Type B pancreatic cell (in vitro differentiated cells): ENCODE measurements at places on chromosomes 2 and 18.

DNA sequence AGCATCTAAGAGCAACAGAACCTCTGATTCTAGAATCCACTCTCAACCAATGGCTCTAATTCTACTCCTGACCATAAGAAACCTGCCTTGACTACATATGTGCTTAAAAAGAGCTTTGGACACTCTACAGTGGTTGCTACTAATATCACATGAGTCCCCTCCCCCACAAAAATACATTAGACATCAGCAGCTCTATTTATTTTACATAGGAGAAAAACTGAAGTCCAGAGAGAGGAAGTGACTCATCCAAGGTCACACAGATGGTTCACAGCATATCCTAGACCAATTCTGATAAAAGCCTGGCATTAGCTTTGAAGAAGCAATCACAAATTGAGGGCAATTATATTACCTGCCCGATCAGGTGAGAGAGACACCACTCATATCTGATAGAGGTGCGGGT is 49.8 kb downstream of the ALK start:
- H3K4me3 ChIP-seq, result no peak overlapping the region
- no peak for DNase-seq
- H3K27ac ChIP-seq, result no peak overlapping the region
- no peaks in the 10 kb centered on the region for H3K27me3 ChIP-seq
- no peaks in the 10 kb centered on the region for H3K36me3 ChIP-seq

DNA sequence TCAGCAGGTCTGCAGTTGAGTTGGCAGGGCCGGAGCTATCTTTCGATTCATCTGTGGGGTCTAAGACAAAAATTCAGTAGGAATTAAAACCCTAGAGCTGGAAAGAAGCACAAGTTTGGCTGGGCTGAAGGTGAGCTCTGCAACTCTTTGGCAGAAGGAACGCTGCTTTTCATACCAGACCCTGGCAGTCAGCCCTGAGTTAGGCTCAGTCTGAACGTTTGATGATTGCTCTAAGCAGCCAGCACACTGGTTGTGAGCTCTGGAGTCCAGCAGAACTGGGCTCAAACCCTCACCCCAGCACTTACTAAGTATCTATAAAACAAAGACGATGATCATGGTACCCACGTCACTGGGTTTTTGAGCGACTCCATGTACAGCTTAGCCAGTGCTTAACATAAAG is 192.5 kb downstream of the TNS1 start:
- H3K27me3 ChIP-seq, result no peaks in the 10 kb centered on the region
- H3K36me3 ChIP-seq, result peaks cover 48% of the 10 kb centered on the region
- no peak overlapping the region for H3K4me3 ChIP-seq
- H3K4me1 ChIP-seq, result peaks cover 13% of the 10 kb centered on the region

GRCh38 chr2:170145191-170145590 is 32.8 kb upstream of the MYO3B start:
- no peak for DNase-seq
- H3K27ac ChIP-seq, result no peak overlapping the region
- peaks cover 17% of the 10 kb centered on the region for H3K4me1 ChIP-seq
- H3K27me3 ChIP-seq, result peaks cover 4% of the 10 kb centered on the region

DNA sequence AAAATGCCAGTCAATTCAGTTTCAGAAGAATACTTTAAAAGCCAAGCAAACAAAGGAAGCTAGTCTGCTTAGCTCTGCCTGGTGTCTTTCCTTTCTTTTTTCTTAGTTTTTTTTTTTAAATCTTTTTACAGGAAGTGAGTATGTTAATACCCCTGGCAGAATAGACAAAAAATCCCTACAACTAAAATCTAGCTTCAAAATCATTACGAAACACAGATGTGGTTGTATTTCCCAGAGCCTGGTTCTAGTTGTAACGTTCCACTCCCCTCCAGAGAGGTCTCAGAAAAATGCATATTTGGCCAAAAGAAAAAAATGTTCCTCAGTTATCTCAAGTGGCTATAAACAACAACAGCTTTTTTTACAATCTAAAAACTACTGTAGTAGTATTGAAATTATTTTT is 202.1 kb upstream of the RND3 start:
- H3K36me3 ChIP-seq, result no peaks in the 10 kb centered on the region
- no peak for DNase-seq
- peaks cover 5% of the 10 kb centered on the region for H3K27me3 ChIP-seq
- no peak overlapping the region for H3K27ac ChIP-seq

DNA sequence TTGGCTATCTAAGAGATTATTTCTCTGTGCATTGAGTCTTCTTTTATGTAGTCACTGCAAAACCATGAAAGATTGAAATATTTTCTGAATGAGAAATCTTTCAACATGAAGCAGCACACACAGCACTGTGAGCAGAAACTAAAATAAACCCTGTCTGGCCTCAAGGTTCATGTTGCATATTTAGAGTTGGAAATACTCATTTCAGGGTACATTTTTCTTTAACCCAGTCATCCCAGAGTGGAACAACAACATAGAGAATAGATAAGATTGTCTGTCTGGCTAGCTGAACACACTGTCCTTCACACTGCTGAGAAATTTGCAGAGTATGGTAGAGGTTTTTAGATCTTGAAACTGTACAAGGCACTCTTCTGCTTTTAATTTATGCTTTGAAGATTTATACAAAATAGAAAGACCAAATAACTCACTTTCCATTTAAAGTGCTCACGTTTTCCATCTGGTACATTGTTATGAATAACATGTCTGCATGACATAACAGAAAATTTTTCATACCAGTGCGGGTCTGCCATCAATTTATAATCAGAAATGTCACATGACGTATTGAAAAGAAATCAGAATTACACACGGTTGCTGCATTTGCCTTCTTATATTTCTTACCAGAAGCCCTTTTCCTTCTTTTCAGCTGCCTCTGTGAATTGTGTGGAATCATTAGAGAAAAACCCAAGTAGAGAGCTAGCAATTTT is 25.0 kb upstream of the FN1 start:
- H3K4me1 ChIP-seq, result peaks cover 16% of the 10 kb centered on the region
- H3K27ac ChIP-seq, result no peak overlapping the region
- DNase-seq, result no peak

DNA sequence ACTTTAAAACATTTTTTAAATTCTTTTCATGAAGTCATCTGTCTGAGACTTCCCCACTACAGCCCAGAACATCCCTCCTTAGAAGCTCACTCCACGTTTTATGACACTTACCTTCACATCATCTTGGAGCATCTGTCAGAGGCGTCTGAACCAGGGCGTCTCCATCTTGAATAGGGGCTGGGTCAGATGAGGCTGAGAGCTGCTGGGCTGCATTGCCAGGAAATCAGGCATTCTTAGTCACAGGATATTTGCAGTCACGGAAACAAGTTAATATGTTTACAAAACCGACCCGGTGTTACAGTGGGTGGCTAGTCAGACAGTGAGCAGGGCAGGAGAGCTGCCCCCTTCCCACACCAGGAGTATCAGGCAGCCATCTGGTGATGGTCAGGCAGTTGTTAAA is 456.5 kb downstream of the FBXO15 start:
- DNase-seq, result no peak
- H3K4me3 ChIP-seq, result no peak overlapping the region
- H3K4me1 ChIP-seq, result peaks cover 26% of the 10 kb centered on the region
- no peak overlapping the region for H3K27ac ChIP-seq
- H3K36me3 ChIP-seq, result no peaks in the 10 kb centered on the region

DNA sequence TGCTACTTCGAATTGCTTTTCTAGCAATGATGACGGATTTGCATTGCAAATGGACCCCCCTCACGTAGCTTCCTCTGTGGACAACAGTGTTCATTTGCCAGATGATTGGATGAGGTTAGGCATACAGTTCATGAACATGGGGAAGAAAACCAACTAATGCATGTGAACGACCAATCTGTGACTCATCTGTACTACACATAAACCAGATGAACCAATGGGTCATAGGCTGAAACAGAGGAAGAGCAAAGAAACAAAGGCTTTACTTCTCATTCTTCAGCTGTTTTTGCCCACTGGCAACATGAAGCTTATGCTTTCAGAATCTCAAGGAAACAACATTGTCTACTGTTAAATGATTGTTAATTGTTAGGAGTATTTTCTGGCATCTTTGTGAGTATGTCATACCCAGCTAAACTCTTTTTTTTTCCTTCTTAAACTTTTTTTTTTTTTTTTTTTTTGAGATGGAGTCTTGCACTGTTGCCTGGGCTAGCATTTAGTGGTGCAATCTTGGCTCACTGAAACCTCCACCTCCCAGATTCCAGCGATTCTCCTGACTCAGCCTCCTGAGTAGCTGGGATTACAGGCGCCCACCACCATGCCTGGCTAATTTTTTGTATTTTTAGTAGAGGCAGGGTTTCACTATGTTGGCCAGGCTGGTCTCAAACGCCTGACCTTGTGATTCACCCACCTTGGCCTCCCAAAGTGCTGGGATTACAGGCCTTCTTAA is 35.5 kb downstream of the EFEMP1 start:
- peak overlapping the region; percentile 33 for H3K4me3 ChIP-seq
- no peak for DNase-seq
- no peak overlapping the region for H3K27ac ChIP-seq
- H3K27me3 ChIP-seq, result no peaks in the 10 kb centered on the region
- peaks cover 7% of the 10 kb centered on the region for H3K36me3 ChIP-seq

GRCh38 chr2:110980339-110981062 is 140.2 kb upstream of the BCL2L11 start:
- H3K4me1 ChIP-seq, result peaks cover 4% of the 10 kb centered on the region
- no peaks in the 10 kb centered on the region for H3K27me3 ChIP-seq
- H3K36me3 ChIP-seq, result no peaks in the 10 kb centered on the region
- no peak for DNase-seq
- no peak overlapping the region for H3K4me3 ChIP-seq
- H3K27ac ChIP-seq, result no peak overlapping the region

DNA sequence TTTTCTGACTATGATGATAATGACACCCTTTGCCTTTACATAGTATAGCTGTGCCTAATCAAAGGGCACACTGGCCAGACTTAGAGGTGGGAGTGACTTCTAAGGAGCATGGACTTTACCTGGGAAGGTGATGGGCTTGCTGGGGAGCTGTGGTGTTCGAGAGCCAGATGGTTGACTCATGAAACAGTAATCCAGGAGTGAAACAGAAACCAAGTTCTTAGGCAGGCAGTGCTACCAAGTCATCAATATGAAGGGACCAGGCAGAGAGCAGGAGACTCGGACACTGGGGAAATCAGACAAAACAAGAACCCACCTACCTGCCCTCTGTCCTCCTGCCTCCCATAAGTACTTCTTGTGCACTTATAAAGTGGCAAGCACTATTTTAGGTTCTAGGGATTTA is 430.4 kb downstream of the DLGAP1 start:
- no peak overlapping the region for H3K4me3 ChIP-seq
- DNase-seq, result no peak
- no peaks in the 10 kb centered on the region for H3K4me1 ChIP-seq
- H3K27ac ChIP-seq, result no peak overlapping the region

DNA sequence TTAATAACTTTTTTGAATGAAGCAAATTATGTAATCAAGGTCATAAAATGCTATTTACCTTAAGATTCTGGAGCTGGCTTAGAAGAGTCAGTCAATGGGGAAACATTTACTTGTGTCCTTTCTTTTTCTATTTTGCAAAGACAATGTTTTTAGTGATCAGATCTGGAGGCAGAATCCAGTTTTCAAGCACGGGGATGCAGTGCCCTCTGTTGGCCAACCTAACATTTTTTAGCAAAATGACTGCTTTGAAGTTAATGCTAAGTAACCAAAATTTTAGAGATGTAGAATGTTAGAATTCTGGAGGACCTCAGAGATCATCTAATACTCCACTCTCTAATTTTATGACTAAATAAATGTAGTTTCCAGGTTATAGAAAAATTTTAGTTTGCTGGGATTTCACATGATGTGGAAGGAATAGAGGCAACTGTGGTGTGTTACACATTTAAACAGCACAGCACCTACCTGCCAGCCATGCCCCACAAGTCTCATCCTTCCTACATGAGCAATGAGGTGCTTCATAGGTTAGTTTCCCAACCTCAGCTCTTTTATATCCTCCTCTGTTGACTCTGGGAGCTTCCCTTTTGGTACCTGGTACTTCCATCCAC is 23.6 kb upstream of the SLC9A4 start:
- DNase-seq, result no peak
- peaks cover 6% of the 10 kb centered on the region for H3K27me3 ChIP-seq
- no peak overlapping the region for H3K4me3 ChIP-seq
- H3K4me1 ChIP-seq, result no peaks in the 10 kb centered on the region
- H3K36me3 ChIP-seq, result no peaks in the 10 kb centered on the region

- H3K4me1 ChIP-seq, result peaks cover under 1% of the 10 kb centered on the region
- H3K27ac ChIP-seq, result no peak overlapping the region
- H3K36me3 ChIP-seq, result peaks cover 4% of the 10 kb centered on the region
- H3K27me3 ChIP-seq, result no peaks in the 10 kb centered on the region
These were observed 85.2 kb downstream of the NDUFA10 start for GRCh38 chr2:239939736-239940483.

DNA sequence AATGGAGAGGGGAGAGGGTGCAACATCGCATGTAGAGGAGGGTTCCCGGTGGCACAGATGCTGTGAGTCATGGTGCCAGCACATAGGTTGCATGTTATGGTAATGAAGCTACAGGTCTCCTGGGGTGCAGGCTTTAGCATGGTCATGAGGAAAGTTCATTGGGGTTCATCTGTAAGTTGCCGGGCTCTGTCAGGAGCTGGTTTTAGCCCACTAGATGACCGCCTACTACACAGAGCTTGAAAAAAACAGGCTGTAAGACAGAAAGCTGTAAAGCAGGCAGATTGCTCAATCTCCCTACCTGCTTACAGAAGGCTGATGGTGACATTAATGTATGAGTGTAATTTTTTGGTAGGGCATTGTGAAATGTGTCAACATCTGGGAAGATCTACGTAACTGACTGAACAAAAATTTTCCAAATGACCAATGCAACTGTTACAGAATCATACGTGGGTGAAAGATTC is 23.9 kb downstream of the DYSF start:
- no peaks in the 10 kb centered on the region for H3K36me3 ChIP-seq
- no peaks in the 10 kb centered on the region for H3K27me3 ChIP-seq
- H3K4me1 ChIP-seq, result no peaks in the 10 kb centered on the region
- H3K27ac ChIP-seq, result no peak overlapping the region
- no peak for DNase-seq

DNA sequence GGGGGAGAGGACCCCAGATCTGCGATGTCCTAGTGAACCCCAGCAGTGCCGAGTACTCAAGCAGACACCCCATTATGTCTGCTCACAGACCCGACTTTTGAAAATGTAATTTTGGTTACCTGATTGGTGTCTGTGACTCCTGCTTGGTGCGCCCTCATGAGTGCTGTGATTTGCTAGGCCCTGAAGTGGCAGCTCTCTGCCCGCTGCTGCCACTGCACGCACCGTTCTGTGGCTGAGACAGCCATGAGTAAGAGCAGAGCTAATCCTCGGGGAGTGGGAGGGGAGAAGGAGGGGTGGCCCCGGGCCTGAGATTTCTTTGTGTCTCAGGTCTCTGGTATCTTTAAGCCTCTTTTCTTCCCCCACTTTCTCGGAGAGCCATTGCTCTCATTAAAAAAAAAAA is 18.2 kb downstream of the FHOD3 start:
- no peaks in the 10 kb centered on the region for H3K36me3 ChIP-seq
- no peak overlapping the region for H3K4me3 ChIP-seq
- H3K27ac ChIP-seq, result no peak overlapping the region
- H3K4me1 ChIP-seq, result no peaks in the 10 kb centered on the region

DNA sequence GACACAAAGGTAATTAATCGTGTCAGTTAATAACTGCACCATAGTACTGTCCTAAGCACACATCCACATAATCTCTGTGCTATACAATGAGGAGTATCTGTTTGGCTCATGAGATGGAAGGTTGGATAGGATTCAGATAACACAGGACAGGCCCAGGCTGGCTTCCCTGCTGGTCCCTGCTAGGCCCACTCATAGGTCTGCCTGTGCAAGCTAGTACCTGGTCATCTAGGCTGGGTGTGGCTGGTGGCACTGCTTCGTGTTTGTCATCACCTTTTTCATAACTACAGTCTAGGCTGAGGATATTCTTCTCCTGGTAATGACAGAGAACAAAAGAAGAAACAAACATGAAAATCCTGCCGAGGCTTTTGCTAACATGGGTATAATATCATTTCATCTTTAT is 392.8 kb downstream of the TRIB2 start:
- H3K27me3 ChIP-seq, result peaks cover 10% of the 10 kb centered on the region
- H3K4me3 ChIP-seq, result no peak overlapping the region
- no peaks in the 10 kb centered on the region for H3K4me1 ChIP-seq
- H3K36me3 ChIP-seq, result no peaks in the 10 kb centered on the region
- DNase-seq, result no peak
- no peak overlapping the region for H3K27ac ChIP-seq
